ENCODE measurements at places on chromosomes 1 and 21.
A peak's percentile ranks its signal among the peaks of the same experiment; 100 is the strongest.

- no peak for DNase-seq
Observed at GRCh38 chr1:58919959-58920321, 136.1 kb upstream of the JUN start.

DNA sequence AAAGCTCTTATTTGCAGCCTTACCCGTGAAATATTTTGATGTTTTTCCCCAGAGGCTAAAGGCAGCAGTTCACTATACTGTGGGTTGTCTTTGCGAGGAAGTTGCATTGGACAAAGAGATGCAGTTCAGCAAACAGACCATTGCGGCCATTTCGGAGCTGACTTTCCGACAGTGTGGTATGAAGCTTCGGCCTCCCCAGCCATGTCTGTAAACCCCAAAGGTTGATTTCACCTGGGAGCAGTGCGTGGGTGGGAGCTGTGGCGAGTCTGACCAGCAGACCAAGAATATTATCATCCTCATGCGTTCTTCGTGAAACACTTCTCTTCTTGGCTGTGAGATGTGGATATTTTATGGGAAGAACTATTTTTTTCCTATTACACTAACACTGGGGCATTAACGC lies 3.6 kb downstream of the CENPS start:
- DNase-seq = no peak

- DNase-seq = no peak
Observed at GRCh38 chr1:102586022-102586421, 522.3 kb downstream of the COL11A1 start.

- DNase-seq = no peak
Observed at GRCh38 chr1:47580451-47580995, 142.7 kb downstream of the FOXD2 start.

DNA sequence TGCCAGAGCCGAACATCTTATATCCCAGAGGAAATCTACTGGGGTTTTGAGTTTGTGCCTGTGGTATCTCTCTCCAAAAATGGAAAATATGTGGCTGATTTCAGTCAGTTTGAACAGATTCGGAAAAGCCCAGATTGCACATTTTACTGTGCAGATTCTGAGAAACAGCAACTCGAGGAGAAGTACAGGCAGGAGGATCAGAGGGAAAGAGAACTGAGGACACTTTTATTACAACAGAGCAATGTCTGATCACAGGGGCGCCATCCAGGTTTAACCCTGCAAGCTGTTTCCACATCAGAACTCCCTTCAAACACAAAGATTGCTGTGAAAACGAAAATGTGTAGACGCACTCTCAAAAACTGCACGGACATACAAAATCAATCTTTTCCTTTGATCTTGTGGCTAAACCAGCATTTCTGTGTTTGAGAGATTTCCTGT lies 43.4 kb downstream of the KCNJ15 start:
- peak; percentile 66 for DNase-seq

DNA sequence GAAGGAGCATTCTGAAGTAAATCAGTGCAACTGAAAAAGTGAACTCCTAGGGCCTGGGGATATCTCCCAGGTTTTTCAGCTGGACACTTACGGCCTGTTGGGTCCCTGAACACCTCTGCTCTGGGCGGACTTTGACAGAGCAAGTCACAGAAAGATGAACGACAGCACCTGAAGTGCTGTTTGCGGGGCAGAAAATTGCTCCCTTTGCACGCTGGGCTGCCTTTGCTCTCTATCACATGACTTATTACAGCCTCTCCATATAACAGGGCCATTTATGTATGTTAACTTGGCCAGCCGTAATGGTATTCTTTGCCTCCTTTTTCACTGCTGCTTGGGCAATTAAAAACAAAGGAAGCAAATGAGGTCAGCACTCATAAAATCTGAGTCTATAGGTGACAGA lies 332.9 kb downstream of the BARHL2 start:
- peak; percentile 37 for DNase-seq

DNA sequence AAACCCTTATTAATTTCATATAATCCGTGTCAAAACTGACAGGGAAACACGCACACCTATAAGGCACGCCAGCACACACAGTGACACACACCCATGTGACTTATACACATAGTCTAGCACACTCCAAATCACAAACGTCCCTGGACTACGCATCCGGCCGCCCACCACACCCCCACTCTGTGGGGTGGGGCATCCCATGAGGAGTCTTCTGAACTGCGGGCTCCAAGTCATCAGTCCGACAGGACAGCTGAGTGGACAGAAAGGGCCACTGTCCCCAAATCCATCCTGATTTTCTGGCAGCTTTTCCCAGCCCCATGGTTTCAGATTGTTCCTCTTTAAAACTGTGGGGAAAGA lies 829 bp downstream of the PEA15 start:
- DNase-seq = peak; percentile 79

- peak; percentile 88 for DNase-seq
Observed at GRCh38 chr1:111507411-111508201, 4.2 kb upstream of the ADORA3 start.

- peak; percentile 74 for DNase-seq
Observed at GRCh38 chr1:119475866-119476439, 31.1 kb upstream of the HSD3B1 start.

GRCh38 chr1:107499139-107499744 lies 358.4 kb downstream of the NTNG1 start:
- no peak for DNase-seq

DNA sequence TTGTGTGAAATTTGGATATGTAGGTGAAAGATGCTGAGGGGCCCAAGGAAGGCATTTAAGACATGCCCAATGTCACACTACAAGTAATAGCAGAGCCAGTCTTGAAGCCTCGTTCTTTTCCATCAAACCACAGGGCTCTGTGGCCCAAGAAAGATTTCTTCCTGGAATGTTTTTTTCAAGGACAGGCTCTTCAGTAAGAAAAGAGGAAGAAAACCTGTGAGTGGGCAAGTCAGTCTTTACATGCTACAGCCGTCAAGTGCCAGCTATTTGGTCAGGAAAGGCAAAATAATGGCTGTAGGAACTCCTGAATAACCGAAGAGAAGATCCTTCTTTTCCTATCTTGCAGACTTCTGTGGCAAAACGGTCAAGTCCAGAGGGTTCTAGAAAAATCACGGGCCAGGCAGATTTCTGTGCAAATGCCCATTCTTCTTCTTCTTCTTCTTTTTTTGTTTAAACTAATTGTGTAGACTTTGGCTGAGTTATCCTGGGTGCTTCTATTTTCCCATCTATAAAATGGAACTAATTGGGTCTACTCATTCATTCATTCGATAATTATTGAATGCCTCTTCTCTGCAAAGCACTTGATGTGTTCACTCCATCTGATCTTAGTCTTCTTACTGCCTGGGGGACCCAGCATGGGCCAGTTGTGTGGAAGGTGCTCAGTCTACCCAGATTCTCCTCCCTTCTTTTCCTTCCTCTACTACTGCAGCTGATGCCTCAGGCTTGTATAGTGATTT lies 1.9 kb upstream of the ID3 start:
- no peak for DNase-seq

GRCh38 chr1:110465038-110465813 lies 14.3 kb downstream of the PROK1 start:
- no peak for DNase-seq

- DNase-seq = no peak
Observed at GRCh38 chr1:167562702-167563101, 9.1 kb upstream of the CREG1 start.

GRCh38 chr1:160520999-160521398 lies 2.1 kb downstream of the SLAMF6 start:
- DNase-seq = peak; percentile 70

- no peak for DNase-seq
Observed at GRCh38 chr1:217389895-217390294, 241.0 kb downstream of the GPATCH2 start.

GRCh38 chr1:204041803-204042505 lies 31.0 kb upstream of the SOX13 start:
- no peak for DNase-seq

GRCh38 chr21:32137266-32137665 lies 141.6 kb downstream of the MIS18A start:
- DNase-seq = no peak

- DNase-seq = no peak
Observed at GRCh38 chr1:216750031-216750627, 26.9 kb upstream of the ESRRG start.

DNA sequence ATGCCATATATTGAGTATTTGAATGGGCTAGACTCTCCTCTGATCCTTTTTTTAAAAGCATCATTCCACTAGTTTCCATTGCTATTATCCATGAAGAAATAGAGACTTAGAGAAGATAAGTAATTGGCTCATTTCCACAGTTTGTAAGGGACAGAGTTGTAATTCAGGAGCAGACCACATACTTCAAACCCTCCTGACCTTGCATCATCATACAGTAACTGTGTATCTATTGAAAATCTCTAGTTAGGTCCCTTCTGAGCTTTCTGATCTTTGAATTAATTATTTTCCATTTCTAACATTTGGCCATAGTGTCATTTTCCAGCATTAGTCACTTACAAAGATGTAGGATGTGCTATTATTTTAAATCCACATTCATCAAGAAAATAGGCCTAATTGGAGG lies 386.5 kb upstream of the ST6GALNAC5 start:
- DNase-seq = no peak

GRCh38 chr1:110210604-110211495 lies 736 bp downstream of the KCNC4 start:
- peak; percentile 90 for DNase-seq

DNA sequence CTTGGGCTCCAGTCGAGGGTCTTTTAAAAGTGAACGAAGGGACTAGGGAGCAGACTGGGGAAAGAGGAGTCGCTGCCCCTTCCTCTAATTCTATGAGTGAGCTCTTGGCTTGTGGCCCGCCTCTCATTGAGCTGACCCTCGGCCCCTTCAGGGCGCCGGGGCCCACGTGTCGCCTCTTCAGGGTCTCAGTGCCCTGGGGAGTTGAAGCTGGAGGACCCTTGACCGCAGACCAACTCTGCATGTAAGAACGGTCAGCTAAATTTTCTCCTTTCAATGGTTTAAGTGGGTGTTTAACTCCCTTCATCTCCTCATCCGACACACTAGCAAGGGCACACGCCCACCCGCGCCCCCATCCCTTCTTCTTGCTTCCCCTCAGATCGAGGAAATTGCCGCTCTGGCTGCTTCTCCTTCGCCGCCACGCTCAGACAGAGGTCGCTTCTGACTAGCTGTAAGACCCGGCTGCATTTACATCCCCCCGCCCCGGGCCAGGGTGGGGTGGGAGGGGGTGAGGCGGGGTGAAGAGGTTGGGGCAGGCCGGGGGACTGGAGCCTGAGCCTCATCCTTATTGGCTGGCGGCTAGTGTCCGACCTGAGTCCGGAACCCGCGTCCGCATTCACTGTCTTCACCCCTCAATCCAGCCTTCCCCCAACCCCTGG lies 10.9 kb downstream of the NR5A2 start:
- no peak for DNase-seq

- DNase-seq = no peak
Observed at GRCh38 chr21:38527737-38528136, 29.5 kb upstream of the ERG start.

- DNase-seq = peak; percentile 64
Observed at GRCh38 chr1:59730759-59731478, 83.8 kb upstream of the HOOK1 start.

GRCh38 chr21:42654913-42655795 lies 1.7 kb downstream of the PDE9A start:
- DNase-seq = no peak

GRCh38 chr1:116902723-116903383 lies 6.9 kb upstream of the PTGFRN start:
- DNase-seq = no peak

GRCh38 chr1:18284805-18285537 lies 177.4 kb downstream of the IGSF21 start:
- no peak for DNase-seq

GRCh38 chr21:39060485-39061083 lies 122.7 kb downstream of the PSMG1 start:
- no peak for DNase-seq

GRCh38 chr1:83493633-83494032 lies 505.3 kb downstream of the TTLL7 start:
- DNase-seq = no peak

GRCh38 chr21:32975811-32976431 lies 49.8 kb upstream of the OLIG2 start:
- DNase-seq = no peak

DNA sequence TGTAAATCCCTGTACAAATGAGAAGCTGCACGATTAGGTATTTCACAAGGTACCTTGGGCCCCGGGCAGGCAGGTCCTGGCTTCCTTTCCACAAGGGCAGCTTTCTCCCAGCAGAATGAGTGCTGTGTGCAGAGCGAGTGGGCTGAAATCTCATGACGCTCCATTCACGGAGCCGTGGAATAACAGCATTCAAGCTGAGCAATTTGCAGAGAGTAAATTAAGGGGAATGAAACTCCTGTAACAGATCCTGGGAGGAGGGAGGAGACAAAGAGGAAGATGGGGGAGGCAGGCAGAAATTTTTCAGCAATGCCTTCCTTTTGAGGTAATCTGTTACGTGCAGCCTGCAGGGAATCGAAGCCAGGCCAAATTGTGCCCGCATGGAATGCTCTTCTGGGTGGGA lies 239.9 kb downstream of the TNR start:
- no peak for DNase-seq

- no peak for DNase-seq
Observed at GRCh38 chr21:33890187-33890586, 25.4 kb downstream of the ATP5PO start.

GRCh38 chr21:33238565-33239255 lies 9.0 kb downstream of the IFNAR2 start:
- DNase-seq = no peak

DNA sequence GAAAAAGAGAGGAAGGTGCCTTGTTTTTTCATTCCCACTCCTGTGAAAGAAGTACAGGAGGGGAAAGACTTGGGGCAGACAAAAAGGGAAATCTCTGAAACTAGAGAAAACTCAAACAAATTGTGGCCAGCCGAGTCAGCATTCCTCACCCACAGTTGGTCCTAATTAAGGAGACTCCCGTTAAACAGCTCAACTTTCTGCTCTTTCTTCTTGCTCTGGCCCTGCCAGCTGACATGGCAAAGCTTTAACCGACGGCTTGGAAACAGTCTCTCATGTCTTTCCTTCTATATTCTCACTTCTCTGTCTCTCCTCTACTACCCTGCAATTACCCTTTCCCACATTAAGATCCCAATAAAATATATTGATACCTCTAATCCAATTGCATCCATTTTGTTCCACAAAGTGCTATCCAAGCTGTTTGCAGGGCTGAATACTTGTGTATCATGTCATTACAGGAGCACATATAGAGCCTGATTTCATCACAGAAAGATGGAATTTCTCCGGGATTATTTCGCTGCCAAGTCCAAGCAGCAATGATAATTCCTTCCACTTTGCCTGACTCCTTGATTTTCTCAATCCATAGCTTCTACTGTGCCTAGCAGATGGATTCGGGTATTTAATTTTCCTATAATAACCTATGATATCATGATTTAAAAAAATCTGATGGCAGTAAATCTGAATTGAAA lies 65.4 kb upstream of the IPO9 start:
- no peak for DNase-seq

GRCh38 chr21:37119421-37120218 lies 46.6 kb downstream of the TTC3 start:
- DNase-seq = no peak

GRCh38 chr1:58287894-58288623 lies 258.5 kb downstream of the OMA1 start:
- DNase-seq = no peak
